COR-L47 (cell line): ENCODE measurements at places on chromosomes 1 and 21.

- no peak for DNase-seq
Observed at GRCh38 chr1:6775261-6776043, 9.8 kb upstream of the CAMTA1 start.

GRCh38 chr1:244381878-244382565 lies 69.7 kb downstream of the ADSS2 start:
- no peak for DNase-seq

GRCh38 chr1:107810291-107810951 lies 154.6 kb downstream of the VAV3 start:
- DNase-seq: no peak

DNA sequence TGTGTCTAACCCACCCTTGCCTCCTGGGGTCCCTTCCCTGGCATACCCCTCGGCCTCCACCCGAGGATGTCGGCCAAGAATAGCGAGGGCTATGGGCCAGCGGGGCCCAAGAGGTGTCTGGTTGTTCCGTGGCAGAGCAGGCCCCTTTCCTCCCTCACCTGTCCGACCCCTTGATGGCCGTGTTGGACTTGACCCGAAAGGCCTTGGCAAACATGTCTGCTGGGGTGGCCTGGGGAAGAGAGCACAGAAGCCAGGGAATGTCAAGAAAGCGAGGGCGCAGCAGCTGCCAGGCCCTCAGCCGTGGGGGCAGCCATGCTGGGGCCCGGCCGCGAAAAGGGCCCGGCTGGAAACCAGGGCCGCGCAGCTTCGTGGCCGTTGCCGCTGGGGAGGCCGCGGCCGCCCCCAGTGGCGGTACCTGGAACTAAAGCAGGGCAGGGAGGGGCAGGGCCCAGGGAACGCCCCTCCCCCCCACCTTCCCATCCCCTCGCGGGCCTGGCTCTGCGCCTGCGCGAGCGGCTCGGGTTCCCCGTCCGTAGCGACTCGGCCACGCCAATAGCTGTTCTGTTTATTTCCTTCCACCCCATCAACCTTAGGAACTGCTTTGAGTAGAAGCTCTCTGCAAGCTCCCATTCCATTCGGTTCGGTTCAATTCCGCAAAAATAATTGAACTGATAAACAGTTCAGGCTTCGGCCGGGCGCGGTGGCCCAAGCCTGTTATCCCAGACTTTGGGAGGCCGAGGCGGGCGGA lies at the start of gene EIF2D:
Gene EIF2D (minus strand): TSS at position 337 of the 748 bp plus-strand sequence. CDS start 123 bp downstream, at position 214.
- DNase-seq: peak; percentile 93

DNA sequence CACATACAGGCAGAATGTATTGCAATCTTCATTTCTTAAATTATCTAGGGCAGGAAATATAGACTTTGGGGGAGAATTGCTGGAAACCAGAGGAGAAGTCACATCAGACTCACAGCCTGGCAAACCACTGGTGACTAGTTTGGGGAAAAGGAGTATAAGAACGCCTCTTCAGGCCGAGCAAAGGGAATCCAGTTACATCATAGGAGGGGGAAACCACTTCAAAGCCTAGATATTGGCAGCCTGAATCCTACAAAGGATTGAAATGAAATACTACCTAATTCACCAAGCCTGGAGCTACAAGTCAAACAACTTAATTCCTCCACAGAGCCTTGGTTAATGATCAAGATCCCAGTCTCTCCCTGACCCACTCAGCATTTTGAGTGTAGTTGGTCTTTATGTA lies 121.7 kb downstream of the SLC30A10 start:
- DNase-seq: no peak
